Activated T-helper 9 cell treated with anti-CD3 and anti-CD28 coated beads, Interleukin-2, amount 50 U/mL, for 16 hours (primary cell): ENCODE measurements at places on chromosomes 16 and 17.

DNA sequence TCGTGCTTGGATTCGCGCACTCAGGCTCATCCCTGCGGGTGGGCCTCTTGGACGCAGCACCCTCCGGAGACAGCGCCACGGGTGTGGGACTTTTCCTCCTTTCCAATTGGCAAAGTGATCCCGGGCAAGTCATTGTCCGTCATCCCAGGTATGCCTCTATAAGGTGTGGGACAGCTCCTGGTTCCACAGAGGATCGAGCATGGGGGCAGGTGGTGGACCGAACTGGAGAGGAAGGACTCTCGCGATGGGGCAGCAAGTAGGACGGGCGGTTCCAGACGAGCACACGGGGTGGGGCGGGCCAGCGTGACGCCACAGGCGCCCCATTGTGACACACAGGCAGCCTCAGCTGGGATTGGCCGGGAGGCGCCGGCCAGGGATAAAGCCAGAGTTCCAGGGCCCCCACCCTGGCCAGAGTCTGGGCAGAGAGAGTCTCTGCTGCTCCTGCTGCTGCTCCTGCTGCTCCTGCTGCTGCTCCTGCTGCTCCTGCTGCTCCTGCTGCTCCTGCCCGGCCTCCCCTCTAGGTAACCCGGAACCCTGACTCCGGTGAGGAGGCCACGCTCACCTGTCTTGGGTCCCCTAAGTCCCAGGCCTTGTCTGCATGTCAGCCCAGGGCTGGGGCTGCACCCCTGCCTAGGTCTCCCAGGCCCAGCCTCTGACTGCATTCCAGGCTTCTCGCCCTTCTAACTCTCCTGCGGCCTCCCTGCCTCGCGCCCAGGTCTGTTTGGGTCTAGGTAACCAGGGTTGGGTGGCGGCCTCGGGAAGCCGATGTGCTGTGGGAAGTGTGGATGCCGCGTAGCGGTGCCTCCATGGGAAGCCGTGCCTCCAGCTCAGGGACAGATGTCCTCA is 38.5 kb upstream of the SLC47A1 start:
- no peak for DNase-seq

DNA sequence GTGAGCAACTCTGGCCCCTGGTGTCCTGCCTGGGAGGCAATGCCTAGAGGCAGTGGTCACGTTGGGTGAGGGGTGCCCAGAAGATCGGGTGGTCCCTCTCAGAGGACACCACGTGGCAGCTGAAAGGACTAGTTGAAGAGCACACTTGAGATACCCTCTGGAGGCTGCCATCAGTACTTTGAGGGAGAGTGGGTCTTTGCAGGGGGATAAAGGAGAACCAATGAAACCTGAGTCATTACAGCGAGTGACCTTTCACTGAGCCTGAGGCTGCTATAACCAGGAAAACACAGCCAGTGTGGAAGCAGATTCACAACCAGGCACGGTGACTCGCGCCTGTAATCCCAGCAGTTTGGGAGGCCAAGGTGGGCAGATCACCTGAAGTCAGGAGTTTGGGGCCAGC is 18.9 kb downstream of the CA4 start:
- DNase-seq: no peak

DNA sequence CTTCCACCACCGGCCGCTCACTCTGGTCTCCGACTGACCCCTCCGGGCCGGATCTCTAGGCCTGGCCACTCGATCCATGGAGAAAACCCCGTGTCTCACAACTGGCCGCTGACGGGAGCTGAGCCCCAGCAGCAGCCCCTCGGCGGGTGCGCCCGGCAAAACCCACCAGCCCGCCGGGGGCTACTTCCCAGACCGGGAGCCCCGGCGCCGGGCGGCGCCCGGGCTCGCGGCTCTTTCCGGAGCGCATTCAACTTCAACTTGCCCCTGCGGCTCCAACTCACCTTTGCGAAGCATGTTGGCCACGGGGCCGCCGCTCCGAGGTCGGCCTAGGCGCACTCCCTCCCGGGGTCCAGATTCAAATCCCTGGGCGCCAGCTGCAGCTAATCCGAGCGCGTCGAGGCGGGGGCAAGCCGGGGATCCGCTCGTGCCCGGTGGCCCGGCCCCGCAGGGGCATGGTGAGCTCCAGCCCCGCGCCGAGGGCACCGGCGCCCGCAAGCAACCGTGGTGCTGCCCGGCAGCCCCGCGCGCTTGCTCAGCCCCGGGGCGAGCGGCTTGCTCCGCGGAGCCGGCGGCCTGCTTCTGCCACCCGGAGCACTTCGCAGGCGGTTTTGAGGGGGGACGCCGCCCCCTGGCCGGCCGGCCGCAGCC is 438 bp downstream of the RTN4RL1 start:
- no peak for DNase-seq

DNA sequence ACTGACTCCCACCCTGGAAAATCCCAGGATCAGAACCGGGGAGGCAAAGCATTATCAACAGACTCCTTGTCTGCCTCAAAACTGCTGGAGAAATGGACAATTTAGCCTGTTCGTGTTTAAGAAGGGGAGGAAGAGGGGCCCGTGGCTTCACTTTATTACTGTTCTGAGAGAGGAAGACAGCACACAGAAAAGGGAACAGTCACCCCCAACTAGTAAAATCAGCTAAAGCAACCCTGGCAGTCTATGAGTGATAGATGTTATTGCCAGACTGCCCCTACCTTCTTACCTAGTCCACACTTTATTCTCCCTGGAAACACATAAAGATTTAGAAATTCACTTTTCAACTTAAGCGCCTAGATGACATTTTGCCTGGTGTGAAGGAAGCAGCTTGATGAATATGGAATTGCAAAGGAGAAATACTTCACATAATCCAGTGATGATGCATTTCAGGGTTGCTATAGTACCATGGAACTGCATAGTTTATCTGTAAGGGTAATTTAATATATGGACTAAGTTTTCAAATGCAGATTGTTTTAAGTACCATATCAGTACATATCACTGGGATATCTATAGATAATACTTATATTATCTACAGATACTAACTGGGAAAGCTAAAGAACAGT is 36.9 kb upstream of the TRAP1 start:
- DNase-seq: no peak

- no peak for DNase-seq
Observed at GRCh38 chr17:50155115-50155819, 4.8 kb upstream of the PPP1R9B start.

GRCh38 chr16:56688762-56689161 is 6.5 kb downstream of the MT1X start:
- DNase-seq: no peak

GRCh38 chr16:11372829-11373306 is 27.6 kb downstream of the RMI2 start:
- no peak for DNase-seq

GRCh38 chr17:37605081-37605480 is 4.1 kb downstream of the SYNRG start:
- DNase-seq: no peak

- no peak for DNase-seq
Observed at GRCh38 chr17:69480245-69480644, 65.7 kb downstream of the MAP2K6 start.

- DNase-seq: no peak
Observed at GRCh38 chr17:42893359-42893758, 7.2 kb upstream of the G6PC1 start.

GRCh38 chr16:73277071-73277470 is 229.1 kb upstream of the ZFHX3 start:
- DNase-seq: no peak

- no peak for DNase-seq
Observed at GRCh38 chr17:80471922-80472321, 4.5 kb downstream of the NPTX1 start.

DNA sequence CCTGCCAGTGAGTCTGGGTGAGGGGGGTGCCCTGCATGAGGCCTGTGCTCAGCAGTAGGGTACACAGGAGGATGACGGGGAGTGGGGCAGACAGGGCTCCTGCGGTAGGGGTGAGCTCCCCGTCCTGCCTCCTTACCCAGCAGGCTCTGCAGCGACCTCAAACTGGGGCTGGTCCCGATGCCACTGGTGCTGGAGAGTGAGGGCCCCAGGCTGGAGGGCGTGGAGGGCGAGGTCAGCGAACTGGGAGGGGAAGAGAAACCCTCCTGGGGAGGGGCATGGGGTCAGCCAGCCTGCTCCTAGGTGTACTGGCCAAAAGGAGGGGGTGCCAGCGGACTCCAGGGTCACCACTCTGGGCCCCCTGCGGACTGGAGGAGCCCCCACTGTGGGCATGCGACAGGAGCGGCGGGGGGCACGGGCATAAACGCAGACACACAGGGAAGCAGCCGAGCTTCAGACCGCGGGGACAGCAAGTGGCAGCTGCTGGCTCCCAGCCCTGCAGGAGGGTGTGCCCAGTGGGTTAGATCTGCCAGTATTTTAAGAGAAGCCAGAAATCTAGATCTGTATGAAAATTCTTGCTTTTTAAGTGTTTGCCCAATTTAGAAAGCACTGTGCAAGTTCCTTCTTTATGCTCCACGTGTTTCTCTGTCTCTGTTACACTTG is 9.0 kb upstream of the VASN start:
- DNase-seq: no peak

- no peak for DNase-seq
Observed at GRCh38 chr16:12449795-12450194, 353.9 kb downstream of the CPPED1 start.

GRCh38 chr17:48729335-48730239 is 1.0 kb upstream of the HOXB13 start:
- DNase-seq: no peak

DNA sequence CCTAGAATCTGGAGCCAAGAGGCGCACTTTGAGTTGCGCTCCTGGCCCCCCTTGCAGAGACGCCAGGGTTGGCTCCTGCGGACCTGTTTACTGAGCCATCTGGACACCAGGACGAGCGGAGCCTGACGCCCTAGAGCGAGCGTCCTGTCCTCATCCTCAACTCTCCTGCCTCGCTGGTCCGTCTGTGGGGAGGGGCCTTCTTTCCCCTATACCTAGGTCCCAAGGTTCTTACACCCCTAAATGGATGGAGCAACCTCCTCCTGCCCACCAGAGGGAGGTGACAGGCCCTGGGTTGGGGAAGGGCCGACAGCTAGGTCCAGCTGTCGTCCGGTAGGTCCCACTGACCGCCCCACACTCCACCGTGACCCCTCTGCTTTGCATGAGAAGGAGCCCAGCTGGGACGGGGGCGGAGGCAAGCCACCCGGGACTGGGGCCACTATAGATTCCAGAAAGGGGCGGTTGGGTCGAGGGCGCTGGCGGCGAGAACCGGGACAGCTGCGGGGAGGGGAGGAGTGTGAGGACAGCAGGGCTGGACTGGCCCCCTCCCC is 3.1 kb upstream of the LHX1 start:
- no peak for DNase-seq

- no peak for DNase-seq
Observed at GRCh38 chr17:7961421-7961820, 29.4 kb downstream of the CNTROB start.

DNA sequence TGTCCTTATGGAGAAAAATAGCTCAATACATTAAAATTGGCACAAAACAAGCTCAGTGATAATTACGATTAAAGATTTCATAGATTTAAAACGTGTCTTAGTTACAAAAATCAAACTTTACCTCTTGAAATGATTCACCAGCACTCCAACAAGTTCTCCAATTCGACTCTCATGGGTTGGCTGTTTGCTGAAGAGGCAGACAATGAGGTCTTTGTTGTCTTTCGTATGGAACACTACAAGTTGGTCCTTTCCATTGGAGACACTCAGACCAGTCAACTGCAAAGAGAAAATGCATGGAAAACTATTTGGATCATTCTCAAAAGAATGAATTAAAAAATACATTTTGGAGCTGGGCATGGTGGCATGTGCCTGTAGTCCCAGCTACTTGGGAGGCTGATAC is 118.2 kb downstream of the CDK5R1 start:
- DNase-seq: no peak

DNA sequence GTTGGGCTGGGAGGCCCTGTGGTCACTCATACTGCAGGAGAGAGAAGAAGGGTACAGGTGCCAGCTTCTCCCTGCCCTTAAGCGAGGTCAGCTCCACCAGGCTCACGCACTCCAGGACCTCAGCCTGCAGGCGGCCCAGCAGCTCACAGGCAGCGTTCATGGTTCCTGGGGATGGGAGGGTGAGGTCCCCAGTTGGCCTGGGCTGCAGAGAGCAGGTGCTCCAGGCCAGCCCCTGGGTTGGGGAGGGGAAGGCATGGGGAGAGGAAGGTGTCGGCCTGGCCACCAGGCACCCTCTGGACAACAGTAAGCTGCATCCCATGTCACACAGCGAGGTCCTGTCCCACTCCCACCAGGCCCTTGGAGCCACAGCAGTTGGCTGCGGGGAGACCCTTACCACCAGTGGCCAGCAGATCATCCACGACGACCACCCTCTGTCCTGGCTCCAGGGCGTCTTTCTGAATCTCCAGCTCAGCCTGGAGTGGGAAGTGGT is 2.0 kb downstream of the APRT start:
- DNase-seq: no peak

GRCh38 chr16:11398136-11398535 is 52.9 kb downstream of the RMI2 start:
- no peak for DNase-seq

DNA sequence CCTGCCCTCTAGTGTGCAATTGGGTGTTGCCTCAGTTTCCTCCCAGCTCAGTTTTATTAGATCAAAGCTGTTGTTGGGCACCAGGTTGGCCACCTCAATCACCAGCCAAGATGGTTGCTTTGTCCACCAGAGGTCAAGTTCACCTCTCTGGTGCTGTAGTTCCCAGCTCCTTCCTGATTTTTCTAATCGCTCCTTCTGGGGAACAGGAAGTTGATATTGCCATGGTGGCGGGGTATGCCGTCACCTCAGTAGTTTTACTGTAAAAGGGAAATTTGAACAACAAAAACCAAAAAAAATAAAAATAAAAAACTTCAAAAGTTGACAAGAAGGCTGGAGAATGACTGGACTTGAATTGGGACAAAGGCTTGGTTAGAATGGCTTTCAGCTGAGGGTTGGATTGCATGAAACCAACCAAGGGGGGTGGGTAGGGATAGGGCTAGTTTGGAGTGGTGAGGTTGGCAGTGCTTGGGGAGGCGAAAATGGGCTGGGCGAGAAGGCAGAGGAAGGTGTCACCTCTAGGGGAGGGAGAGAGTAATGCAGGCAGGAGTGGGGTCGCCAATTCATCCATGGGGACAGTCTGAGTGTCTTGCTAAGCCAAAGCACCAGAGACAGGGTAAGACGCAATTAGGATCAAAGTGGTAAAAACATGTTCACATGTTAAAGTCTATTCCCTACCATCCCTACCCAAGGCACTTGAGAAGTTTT is 6.2 kb downstream of the EFNB3 start:
- DNase-seq: no peak

DNA sequence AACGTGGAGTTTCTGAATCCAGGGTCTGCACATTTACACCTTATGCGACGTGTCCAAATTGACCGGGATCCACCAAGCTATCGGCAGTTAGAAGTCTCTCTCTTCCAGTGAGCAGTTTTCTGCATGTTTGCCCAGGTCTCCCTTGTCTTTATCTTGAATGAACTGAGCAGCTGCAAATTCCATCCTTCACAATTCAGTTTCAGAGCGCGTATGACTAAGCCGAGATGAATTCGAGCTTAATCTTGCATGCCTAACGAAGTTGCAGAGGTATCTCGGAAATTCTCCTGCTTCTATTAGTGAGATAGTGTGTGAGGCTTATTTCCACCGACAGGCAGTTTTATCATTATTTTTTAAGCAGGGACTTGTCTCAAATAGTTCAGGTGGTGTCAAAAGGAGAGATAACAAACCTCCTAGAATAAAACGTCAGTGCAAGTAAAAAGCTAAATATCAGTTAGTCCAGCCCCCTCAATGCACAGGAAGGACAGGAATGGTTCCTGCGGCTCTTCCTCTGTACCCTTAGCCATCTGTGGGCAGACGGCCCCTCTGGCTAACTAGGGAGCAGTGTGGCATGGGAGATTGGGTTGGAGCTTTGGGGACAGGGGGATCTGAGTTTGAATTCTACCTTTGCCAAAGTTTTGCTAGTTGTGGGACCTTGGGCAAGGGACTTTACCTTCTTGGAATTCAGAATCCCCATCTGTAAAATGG is 93.0 kb upstream of the GPR139 start:
- DNase-seq: no peak

GRCh38 chr16:66429290-66429962 is 2.3 kb downstream of the BEAN1 start:
- DNase-seq: no peak
